Chondrocyte (in vitro differentiated cells): ENCODE measurements at places on chromosomes 3 and 15. TPM values are rescaled to one million over a fixed set of nuclear protein-coding genes. Genes with fewer than 3 reads are reported as not detected.

PDZRN3 gene
- total RNA-seq, result 19.4 to 31.0 TPM (median 20.0 TPM) in 3 replicates

CACNA2D2 gene
- total RNA-seq, result 0.34 to 0.46 TPM (median 0.40 TPM) in 3 replicates

TICRR gene
- total RNA-seq, result 2.2 to 3.5 TPM (median 2.4 TPM) in 3 replicates

DNA sequence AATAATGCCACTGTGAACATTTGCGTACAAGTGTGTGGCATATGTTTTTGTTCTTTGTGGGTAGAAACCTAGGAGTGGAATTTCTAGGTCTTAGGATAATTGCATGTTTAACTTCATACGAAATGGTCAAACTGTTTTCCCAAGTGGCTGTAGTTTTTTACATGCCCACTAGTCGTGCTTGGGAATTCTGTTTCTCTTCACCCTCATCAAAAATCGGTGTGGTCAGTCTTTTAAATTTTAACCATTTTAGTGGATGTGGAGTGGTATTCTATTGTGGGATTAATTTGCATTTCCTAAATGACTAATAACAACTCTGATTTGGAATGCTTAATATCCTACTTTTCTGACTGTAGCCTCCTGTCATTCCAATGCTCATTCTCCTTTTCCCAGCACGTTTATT lies 27.6 kb downstream of the ZFAND6 start:
- no peak for DNase-seq
- H3K4me3 ChIP-seq, result no peak overlapping the region
- H3K27me3 ChIP-seq, result no peaks in the 10 kb centered on the region

DNA sequence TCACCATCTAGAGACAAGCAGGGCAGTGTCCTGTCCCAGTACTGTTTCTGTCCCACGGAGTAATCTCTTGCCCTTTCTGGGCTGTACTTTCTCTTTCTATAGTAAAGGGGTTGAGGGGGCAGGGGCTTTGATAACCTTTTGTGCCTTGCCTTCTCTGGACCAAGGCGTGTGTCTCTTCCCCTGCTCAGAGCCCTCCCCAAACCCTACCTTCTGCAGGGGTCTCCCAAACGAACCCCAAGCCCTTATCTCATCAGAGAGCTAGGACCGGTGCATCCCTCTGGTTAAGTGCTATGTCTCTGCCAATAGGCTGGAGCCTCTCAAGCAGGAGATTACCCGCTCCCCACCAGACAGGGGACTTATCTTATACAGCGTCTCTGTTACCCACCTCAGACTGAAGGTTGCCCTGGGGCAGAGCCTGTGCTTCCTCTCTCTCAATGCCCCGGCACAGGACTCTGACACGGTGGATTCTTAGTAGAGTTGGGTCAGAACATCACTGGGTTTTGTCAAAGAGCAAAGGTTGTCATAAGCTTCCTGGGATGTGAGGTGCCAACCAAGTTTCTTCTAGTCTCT lies 2.9 kb downstream of the PLEKHO2 start:
- peak overlapping the region; percentile 94 for H3K27ac ChIP-seq
- H3K36me3 ChIP-seq, result peaks cover 8% of the 10 kb centered on the region
- peak overlapping the region; percentile 91 for H3K4me3 ChIP-seq
- no peaks in the 10 kb centered on the region for H3K27me3 ChIP-seq
- H3K4me1 ChIP-seq, result peaks cover 65% of the 10 kb centered on the region

- DNase-seq, result no peak
- no peak overlapping the region for H3K27ac ChIP-seq
- H3K36me3 ChIP-seq, result no peaks in the 10 kb centered on the region
Measured at GRCh38 chr3:106036696-106037095, 167.9 kb upstream of the CBLB start.

DNA sequence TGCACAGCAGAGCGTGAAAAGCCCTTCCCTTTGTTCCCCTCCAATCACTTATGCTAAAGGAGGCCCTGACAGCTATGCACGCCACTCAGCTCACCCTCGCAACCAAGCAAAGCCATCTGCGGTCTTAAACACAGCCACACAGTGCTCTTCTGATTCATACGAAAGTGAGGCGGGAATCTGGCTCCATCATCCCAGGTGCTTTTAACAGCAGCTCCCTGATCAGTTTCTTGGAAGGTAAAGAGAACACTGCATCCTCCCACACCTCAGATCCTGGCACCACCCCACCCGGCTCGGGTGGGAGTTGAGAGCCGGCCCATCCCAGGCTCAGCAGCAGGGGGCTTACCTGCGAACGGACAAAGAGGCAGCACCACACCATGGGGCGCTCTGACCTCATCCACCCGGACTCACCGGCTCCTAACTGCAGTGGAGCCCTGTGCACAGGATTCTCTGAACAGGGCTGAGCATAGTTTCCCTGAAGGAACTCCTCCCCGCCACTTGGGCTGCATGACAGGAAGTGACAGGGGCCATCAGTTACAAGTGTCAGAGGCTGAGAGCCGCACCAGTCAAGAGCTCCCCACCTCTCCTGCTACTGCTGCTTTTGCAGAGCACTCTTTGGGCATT lies 114.3 kb upstream of the ARHGEF3 start:
- H3K4me1 ChIP-seq, result no peaks in the 10 kb centered on the region
- H3K36me3 ChIP-seq, result no peaks in the 10 kb centered on the region
- H3K27ac ChIP-seq, result no peak overlapping the region
- no peaks in the 10 kb centered on the region for H3K27me3 ChIP-seq
- DNase-seq, result no peak

DNA sequence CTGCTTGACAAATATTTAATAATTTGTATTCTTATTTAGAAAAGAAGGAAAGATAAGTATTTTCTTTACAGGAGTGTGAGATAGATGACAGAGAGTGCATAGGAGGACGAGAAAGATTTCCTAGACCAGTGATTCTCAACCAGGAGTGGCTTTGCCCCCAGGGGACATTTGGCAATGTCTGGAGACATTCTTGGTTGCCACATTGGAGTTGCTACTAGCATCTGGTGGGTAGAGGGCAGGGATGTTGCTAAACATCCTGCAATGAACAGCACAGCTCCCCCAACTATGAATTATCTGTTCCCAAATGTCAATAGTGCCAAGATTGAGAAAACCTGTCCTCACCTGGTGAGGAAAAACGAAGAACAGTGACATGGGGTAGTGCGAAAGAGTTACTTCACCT lies 30.8 kb upstream of the MINAR1 start:
- DNase-seq, result no peak
- no peak overlapping the region for H3K27ac ChIP-seq
- H3K36me3 ChIP-seq, result peaks cover 8% of the 10 kb centered on the region
- peaks cover 8% of the 10 kb centered on the region for H3K4me1 ChIP-seq

GRCh38 chr3:9068051-9068450 lies 104.8 kb upstream of the RAD18 start:
- DNase-seq, result no peak
- H3K4me1 ChIP-seq, result peaks cover 10% of the 10 kb centered on the region
- H3K27ac ChIP-seq, result no peak overlapping the region
- no peaks in the 10 kb centered on the region for H3K36me3 ChIP-seq
- H3K27me3 ChIP-seq, result no peaks in the 10 kb centered on the region

DNA sequence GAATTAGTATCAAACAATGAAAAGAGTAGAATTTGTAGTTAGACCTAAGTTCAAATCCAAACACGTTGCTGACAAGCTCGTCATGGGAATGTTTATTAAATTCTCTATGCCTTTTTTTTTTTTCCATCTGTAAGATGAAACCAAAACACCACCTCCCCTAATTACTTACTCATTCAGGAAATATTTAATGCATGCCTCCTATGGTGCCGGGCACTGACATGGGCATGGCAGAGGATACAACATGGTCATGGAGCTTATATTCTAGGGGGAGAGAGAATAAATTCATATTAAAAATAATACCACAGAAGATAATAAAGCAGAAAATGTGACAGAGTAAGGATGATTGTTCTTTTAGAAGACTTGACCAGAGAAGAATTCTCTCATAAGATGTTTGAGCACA lies 215.8 kb downstream of the RYR3 start:
- no peaks in the 10 kb centered on the region for H3K36me3 ChIP-seq
- H3K4me3 ChIP-seq, result no peak overlapping the region
- no peak for DNase-seq
- peaks cover 2% of the 10 kb centered on the region for H3K27me3 ChIP-seq
- no peak overlapping the region for H3K27ac ChIP-seq

DNA sequence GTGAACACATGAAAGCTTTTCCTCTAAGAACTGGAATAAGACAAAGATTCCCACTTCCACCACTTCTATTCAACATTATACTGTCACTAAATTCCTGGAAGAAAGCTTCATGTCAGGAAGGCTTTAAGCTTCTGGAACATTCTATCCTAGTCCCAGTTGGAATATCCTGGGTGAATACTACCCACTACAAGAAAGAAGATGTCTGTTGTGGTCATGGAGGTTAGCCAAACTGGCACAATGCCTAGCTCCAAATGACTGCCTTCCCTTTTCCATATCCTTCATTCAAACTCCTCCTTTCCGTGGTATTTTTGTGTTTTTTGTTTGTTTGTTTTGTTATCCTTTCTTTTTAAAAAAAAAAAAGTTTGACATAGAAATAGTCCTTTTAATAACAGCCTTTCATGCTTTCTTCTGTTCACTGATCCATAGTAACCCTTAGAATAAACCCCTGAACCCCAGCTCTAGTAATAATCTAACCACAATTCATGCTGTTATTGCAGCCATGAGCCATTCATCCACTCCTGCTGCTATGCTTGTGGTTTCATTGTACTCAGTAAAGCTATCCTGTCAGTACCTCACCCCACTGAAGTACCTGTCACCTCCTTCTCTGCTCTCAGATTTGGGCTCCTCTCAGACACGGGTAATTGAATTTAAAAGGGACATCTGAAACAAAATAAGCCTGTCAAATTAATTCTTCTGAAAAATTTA lies 447.5 kb downstream of the IGSF11 start:
- no peaks in the 10 kb centered on the region for H3K27me3 ChIP-seq
- H3K36me3 ChIP-seq, result no peaks in the 10 kb centered on the region
- no peak overlapping the region for H3K27ac ChIP-seq
- no peaks in the 10 kb centered on the region for H3K4me1 ChIP-seq
- no peak for DNase-seq

GRCh38 chr3:187318819-187319616 lies 27.5 kb upstream of the MASP1 start:
- H3K27me3 ChIP-seq, result peaks cover 21% of the 10 kb centered on the region
- no peak for DNase-seq
- H3K36me3 ChIP-seq, result no peaks in the 10 kb centered on the region
- peak overlapping the region; percentile 68 for H3K4me3 ChIP-seq
- H3K27ac ChIP-seq, result peak overlapping the region; percentile 55

DNA sequence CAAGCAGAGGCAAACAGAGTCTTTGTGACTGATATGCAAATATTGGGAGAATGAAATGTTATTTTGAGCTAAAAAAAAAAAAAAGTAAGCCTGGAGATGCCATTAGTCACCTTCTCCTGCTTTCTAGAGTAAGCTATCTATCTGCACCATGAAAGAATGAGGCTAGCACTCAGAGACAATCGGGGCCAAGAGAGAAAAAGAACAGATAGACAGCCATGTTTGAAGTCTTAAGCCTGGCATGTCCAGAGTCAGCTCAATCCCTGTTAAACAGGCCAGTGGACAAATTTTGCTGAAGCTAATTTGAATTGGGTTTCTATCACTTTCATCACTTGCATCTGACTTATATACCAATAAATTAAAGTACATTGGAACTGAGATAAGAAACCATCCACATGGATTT lies 204.4 kb downstream of the SLC9A9 start:
- H3K4me3 ChIP-seq, result no peak overlapping the region
- no peaks in the 10 kb centered on the region for H3K27me3 ChIP-seq
- peaks cover 17% of the 10 kb centered on the region for H3K4me1 ChIP-seq

GRCh38 chr3:137524751-137525150 lies 239.4 kb upstream of the SOX14 start:
- no peaks in the 10 kb centered on the region for H3K36me3 ChIP-seq
- H3K27ac ChIP-seq, result no peak overlapping the region
- no peaks in the 10 kb centered on the region for H3K4me1 ChIP-seq
- DNase-seq, result no peak
- no peak overlapping the region for H3K4me3 ChIP-seq

- no peak overlapping the region for H3K4me3 ChIP-seq
- no peaks in the 10 kb centered on the region for H3K4me1 ChIP-seq
- no peak for DNase-seq
- H3K27ac ChIP-seq, result no peak overlapping the region
- peaks cover 21% of the 10 kb centered on the region for H3K27me3 ChIP-seq
Measured at GRCh38 chr3:42988566-42988965, 9.5 kb downstream of the GASK1A start.
